ENCODE measurements at places on chromosomes 11 and 22. TPM values are rescaled to one million over a fixed set of nuclear protein-coding genes. Genes with fewer than 3 reads are reported as not detected.

GRCh38 chr11:83004746-83005556, 66.7 kb downstream of the RAB30 start:
- DNase-seq = no peak

DNA sequence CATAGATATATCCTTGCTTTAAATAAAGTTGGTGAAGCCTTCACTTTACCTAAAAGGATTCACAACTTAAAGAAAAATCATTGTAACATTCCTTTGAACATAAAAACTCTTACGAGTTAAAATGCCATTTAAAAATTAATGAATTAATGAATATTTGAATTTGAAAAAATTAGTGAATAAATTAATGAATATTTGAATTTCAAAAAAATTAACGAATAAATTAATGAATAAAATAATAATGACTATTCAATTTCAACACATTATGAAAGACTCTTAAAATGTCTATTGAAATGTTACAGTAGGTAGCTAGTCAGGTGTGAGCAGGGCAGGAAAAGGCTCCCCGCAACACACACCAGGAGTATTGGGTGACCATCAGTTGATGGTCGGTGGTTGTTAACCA, 22.9 kb downstream of the ARHGAP20 start:
- DNase-seq = no peak

DNA sequence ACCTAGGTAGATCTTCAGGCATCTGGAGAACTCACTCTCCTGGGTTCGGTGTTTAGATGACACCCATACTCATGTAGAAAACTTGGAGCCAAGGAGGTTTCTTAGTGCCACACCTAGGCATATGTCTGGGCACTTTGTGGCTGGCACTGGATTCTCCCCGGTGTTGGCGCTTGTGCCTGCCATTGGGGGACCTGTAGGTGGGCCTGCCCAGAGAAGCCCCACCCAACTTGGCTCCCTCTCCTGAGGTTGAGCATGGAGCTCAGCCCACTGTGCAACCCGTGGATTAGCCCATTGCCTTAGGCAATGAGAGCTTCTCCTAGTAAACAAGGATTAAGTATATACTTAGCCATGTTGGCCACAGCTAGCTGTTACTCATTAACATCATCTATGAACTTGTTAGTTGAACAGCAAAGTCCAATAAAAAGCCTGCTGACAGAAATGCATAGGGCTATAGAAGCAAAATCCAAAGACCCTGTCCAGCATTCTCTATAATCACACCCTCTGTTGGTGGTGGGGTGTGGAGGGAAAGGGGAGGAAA, 335.5 kb upstream of the CHORDC1 start:
- no peak for DNase-seq

DNA sequence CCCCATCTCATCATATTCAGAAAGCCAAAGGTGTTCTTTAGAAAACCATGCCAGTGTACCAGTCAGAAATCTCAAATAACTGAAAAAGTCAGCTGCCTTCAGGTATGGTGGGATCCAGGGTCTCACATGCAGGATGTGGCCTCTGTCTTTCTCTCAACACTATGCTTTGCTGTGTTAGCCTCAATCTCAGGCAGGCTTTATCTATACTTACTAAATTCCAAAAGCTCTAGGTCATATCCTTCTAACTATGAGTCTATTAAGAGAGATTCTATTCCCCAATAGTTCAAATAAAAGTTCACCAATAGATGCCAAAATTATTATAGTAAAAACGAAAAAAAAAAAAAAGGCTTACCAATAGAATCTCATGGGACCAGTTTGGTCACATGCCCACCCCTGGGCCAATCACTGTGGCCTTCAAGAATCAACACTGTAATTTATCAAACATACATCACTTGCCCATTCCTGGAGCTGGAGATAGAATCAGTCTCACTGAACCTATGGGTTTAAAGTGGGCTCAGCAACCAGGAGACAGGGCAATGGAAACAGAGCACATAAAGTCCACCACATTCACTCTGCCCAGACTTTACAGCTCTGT, 38.0 kb upstream of the APLNR start:
- DNase-seq = no peak

KBTBD3 gene
- total RNA-seq = 10.8 TPM

Data from mucosa of gallbladder (tissue), 1 donor.